Fibroblast of skin of right quadriceps (primary cell): ENCODE measurements at places on chromosomes 5 and 9.
A peak's percentile ranks its signal among the peaks of the same experiment; 100 is the strongest.

DNA sequence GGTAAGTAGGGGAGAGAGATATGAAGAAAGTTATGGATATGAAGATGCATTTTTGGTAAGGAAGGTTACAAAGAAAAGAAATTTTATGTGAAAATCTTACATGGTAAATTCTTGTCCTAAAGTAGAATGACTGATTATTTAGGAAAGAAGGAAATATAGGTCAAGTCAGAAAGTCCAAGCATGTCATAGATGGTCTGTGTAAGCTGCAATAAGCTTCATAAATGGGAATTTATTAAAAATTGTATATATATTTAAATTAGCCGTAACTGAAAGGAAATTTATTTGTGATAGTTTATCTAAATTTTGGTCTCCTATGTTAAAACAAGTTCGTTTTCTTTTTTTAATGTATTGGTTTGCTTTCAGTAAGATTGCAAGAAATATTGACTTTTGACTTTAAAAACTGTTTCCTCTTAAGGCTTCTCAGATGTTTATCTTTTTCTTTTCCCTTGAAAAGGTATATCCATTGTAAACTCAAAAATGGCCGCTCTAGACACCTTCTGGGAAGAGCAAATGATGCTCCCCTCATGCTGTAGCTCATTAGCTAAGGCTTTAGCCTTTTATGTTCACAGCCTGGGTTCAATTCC lies 46.8 kb upstream of the HAPLN1 start:
- peak; percentile 9 for DNase-seq

DNA sequence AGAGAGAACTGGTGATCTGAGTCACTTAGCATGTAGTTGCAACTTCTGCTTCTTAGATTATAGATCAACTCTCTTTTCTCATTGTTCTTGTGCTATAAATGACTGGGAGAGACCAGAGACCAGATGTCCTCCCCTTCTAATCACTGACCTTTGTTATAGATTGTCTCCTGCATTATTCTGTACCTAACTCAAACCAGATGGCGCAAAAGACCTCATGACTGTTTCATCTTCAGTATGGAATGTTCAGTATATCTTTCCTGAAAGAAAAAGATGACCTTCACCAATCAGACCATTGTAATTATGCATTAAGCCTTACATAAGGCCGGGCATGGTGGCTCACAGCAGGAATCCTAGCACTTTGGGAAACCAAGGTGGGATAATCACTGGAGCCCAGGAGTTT lies 30.5 kb upstream of the ADAM19 start:
- peak; percentile 46 for DNase-seq

- no peak for DNase-seq
These were observed 82.6 kb upstream of the ADAMTS19 start for GRCh38 chr5:129377504-129377903.

GRCh38 chr5:172773481-172774469 lies 2.8 kb upstream of the DUSP1 start:
- DNase-seq: peak; percentile 42

GRCh38 chr5:30030101-30030500 lies 1163.4 kb upstream of the CDH6 start:
- no peak for DNase-seq

DNA sequence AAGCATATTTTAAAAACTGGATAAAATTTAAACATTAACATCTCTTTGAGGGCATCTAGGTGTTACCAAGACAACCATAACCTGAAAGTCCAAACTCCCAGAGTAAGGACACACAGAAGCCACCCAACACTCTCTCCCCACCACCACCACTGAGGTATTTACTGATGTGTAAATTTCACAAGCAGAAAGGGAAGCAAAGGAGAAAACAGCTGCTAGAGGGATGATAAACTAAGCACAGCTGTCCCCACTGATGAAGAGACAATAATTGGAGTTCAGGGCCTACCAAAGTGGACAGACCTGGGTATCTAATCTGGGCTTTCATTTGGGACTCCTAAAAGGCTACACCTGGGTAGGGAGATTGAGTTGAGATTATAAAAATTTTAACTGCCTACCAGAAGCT lies 63.6 kb downstream of the FRMD3 start:
- DNase-seq: no peak

DNA sequence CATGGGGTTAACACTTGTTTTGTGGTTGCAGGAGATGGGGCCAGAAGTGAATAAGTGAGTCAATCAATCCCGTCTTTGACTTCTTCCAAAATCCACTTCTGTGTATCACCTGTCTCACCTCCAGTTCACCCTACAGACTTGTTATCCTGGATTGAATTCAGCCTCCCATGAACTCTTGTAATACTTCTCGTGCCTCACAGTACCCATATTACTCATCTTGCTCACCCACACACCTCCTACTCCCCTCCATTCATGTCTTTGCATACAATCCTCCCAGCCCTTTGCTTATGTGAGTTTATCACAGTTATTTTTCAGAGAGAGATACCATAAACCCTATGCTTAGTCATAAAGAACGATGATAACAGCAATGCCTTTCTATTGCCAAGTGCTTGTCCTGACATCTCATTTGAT lies 52.9 kb upstream of the PAPPA start:
- DNase-seq: peak; percentile 46

- no peak for DNase-seq
These were observed 85.6 kb upstream of the ATP10B start for GRCh38 chr5:160937570-160937969.

- DNase-seq: no peak
These were observed 26.7 kb upstream of the ZNF300 start for GRCh38 chr5:150931368-150931965.

DNA sequence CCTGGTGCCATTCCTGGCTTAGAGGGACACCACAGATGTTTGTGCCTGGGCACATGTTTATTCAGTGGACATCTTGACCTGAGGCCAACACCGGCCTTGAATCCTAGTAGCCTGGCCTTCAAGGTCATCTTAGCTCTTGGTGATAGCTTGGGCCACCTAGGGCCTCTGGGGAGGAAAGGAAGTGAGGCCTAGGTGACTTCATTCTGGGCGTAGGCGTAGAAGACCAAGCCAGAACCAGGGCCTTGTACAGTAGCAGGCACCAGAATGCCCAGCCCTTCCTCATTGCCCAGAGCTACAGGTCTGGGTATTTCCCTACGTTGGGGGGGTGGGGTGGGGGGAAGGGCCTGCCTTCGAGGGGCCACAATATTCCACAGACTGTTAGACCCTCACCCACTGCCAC lies 33.8 kb downstream of the WNK2 start:
- no peak for DNase-seq

- DNase-seq: peak; percentile 14
These were observed 247.4 kb upstream of the RASA1 start for GRCh38 chr5:87020099-87020934.

GRCh38 chr9:73073337-73074175 lies 78.1 kb upstream of the ANXA1 start:
- DNase-seq: no peak

- DNase-seq: no peak
These were observed 2.4 kb downstream of the TLE4 start for GRCh38 chr9:79574136-79574535.

- DNase-seq: no peak
These were observed 21.5 kb downstream of the HRH2 start for GRCh38 chr5:175679411-175679810.

DNA sequence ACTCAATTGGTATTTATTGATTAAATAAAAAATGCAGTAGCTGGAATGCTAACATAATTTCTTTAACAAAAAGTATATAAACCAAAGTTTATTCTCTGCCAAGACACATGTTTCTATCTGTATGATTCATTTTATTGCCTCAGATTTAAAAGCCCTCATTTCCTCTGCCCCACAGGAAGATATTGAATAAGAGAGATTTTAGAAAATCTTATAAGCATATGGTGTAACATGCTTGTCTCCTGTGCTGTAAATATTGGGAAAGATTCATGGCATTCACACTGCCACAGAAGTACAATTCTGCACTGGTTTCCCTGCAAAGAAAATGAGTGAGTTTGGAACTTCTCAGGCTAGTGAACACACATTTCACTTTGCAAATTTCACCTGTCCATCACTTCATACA lies 134.9 kb upstream of the FBXL7 start:
- DNase-seq: peak; percentile 43

- no peak for DNase-seq
These were observed 16.2 kb downstream of the LMNB1 start for GRCh38 chr5:126793097-126793496.

- DNase-seq: peak; percentile 31
These were observed 369.6 kb upstream of the SEMA6A start for GRCh38 chr5:116944183-116944582.

DNA sequence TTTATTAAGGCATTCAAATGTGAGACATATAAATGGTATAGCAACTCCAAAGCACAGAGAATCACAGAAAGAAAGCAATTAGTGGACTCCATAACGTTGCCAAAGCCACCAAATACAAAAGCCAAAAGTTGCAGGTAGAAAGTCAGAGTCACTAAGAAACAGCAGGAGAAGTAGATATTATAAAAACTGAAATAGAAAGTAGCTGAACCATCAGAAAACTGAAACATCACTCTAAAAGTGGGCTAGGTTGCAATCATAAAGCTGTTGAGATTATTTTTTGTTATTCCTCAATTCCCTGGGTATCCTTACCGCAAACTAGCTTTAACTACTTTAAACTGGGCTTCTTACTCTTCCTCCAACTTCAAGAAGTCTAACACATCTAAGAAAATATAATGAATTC lies 108.1 kb upstream of the ARRDC3 start:
- no peak for DNase-seq

- no peak for DNase-seq
These were observed 31.4 kb downstream of the GCNT1 start for GRCh38 chr9:76490249-76490990.

DNA sequence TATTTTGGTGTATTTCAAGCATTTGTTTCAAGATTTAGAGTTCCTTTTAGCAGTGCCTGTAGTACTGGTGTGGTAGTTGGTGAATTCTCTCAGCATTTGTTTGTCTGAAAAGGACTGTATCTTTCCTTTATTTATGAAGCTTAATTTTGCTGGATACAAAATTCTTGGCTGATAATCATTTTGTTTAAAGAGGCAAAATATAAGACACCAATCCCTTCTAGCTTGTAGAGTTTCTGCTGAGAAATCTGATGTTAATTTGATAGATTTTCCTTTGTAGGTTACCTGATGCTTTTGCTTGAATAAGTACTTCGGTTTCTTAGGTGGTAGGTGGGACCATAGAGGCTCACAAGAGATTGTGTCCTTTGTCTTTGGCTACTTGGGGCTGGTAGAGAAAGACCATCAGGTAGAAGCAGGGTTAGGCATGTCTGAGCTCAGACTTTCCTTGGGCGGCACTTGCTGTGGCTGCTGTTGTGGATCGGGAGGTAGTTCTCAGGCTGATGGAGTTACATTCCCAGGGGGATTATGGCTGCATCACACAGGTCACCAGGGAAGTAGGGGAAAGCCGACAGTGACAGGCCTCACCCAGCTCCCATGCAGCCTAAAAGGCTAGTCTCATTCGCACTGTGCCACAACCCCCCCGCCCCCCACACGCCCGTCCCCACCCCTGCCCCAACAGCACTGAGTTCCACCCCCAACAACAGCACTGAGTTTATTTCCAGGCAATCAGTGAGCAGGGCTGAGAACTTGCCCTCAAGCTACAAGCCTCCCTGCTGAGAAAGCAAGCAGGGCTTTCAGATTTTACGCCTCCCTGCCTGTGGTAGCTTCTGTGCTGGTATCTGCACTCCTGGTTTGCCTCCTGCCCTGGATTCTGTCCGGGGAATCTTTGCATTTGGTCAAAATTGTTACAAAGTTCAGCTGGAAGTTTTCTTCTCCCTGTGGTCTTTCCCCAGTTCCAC lies 127.1 kb upstream of the GLRA1 start:
- DNase-seq: no peak

DNA sequence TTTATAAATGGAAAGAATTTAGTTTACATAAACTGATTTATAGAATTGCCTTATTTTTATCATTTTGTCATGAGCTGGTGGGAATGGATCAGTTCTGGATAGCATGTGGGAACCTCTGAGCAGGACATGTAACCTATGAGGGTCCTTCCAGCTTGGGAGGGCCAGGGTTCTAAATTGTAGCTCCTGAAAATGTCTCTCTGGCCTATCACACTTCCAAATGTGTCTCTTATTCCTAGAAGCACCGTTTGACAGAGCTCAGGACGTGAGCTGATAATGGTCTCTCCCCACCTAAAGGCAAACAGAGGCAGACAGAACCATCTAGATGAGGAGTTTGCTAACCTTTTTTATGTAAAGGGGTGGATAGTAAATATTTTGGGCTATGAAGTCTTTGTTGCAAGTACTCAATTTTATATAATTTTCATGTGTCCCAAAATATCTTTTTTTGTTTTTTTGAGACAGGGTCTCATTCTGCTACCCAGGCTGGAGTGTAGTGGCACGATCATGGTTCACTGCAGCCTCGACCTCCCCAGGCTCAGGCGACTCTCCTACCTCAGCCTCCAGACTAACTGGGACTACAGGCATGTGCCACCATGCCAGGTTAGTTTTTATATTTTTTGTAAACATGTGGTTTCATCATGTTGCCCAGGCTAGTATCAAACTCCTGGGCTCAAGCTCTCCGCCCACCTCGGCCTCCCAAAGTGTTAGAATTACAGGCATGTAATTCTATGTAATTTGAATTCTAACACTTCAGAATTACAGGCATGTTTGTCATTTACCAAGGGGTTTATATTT lies 4.0 kb downstream of the TRAF1 start:
- no peak for DNase-seq

GRCh38 chr5:64183956-64184355 lies 18.3 kb downstream of the RNF180 start:
- DNase-seq: no peak

- DNase-seq: no peak
These were observed 65.5 kb downstream of the ANKHD1 start for GRCh38 chr5:140466981-140467742.

DNA sequence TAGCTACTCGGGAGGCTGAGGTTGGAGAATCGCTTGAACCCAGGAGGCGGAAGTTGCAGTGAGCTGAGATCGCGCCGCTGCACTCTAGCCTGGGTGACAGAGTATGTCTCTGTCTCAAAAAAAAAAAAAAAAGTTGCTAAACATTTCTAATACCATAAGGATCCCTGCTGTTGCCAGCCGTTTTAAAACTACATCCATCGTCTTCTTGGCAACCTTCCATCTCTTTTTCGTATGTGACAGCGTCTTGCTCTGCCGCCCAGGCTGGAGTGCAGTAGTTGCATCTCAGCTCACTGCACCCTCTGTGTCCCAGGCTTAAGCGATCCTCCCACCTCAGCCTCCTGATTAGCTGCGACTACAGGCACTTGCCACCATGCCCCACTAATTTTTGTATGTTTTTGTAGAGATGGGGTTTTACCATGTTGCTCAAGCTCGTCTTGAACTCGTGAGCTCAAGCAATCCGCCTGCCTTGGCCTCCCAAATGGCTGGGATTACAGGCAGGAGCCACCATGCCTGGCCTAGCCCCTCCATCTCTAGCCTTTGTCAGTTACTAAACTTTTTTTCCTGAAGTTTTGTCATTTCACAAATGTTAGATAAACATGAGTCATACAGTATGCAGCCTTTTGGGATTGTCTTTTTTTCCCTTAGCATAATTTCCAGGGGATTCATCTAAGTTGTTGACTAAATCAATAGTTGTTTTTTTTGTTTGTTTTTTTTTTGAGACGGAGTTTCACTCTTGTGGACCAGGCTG lies 13.5 kb downstream of the NSD1 start:
- peak; percentile 39 for DNase-seq

GRCh38 chr9:129254566-129255287 lies 76.7 kb upstream of the IER5L start:
- DNase-seq: no peak
